ENCODE measurements at places on chromosomes 16 and 17.
A peak's percentile ranks its signal among the peaks of the same experiment; 100 is the strongest.

- no peak for DNase-seq
These were observed 18.8 kb downstream of the ADORA2B start for GRCh38 chr17:15963670-15964110.

- DNase-seq, result peak; percentile 70
These were observed 18.6 kb downstream of the COG7 start for GRCh38 chr16:23434380-23434779.

DNA sequence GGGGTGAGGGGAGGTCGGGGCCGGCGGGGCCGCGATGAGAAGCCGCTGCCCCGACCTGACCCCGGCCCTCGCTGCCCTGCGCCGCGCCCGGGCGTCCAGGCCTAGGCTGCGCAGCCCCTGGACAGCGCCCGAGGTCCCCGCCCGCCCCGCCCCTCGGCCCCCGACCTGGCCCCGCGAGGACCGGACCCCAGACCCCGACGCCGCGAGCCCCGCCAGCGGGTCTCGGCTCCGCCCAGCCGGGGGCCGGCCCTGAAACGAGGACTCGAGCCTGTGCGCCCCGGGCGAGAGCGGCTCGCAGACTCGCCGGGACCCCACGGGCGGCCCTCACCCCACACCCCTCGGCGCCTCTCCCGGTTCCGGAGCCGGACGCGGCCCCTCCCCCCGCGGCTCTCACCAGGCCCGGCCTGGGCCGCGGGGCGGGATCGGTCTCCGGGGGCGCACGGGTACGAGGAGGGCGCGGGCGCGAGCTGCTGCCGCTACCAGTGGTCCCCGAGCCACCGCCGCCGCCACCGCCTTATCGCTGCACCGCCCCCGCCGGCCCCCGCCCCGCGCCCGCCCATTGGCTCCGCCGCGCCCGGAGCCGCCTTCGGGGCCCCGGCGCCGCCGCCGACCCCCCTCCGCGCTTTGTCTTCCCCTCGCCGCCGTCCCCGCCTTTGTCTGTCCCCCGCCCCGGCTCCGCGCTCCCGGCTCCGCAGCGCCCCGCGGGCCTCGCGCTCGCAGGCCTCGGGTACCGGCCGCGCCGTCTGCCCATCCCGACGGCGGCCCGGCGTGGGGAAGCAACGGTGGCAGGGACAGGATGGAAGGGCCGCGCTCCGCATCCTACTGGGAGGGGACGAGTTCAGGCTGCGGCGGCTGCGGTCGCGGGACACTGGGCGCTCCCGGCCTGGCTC is at the start of gene LIMD2:
Gene LIMD2, minus strand, starts transcription at position 488 of the 890 bp plus-strand sequence. CDS start 827 bp downstream, outside the sequence.
- DNase-seq, result peak; percentile 79

- no peak for DNase-seq
These were observed 7.1 kb downstream of the ACE start for GRCh38 chr17:63483655-63484575.

DNA sequence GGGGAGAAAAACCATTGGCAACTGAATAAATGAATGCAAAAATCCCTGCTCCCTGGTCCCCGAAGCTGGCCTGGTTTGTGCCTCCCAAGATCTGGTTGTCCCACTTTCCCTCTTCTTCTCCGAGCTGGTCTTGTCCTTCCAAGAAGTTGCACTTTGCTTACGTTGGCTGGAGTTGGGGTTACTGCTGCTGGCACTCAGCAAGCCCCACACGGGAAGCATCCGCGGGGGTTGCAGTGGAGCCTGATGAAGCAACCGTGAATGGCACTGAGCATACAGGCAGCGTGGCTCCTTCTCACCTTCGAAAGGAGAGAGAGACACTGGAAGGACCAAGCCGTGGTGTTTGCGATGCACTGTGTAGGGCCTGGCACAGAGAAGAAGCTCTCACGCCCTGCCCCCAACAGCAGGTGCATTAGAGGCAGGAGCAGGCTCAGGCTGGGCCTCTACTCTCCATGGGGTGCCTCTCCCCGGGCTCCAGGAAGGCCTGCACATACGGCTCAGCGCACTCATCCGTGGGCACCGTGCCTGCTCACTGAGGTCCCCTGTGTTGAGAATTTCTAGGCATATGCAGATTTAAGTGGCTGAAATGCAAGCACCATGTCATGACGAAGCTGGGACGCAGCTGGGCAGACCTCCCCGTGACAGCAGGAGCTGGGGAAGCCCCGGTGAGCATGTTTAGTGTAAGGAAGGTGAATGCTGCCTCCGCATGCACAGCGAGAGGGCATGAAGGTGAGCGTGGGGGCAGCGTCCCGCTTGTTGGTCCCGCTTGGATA is 12.1 kb downstream of the CA5A start:
- no peak for DNase-seq

DNA sequence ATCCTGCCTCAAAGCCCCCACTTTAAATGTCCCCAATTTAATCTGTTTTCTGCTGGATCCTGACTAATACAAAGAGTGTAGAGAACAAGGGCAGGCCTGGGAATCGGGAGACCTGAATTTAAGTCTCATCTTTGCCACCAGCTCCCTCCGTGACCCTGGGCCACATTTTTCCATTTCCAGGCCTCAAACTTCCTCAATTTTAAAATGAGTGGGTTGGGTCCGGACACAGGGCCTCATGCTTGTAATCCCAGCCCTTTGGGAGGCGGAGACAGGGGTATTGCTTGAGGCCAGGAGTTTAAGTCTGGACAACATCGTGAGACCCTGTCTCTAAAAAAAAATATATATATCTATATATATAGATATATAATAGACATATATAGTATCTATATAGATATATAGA is 61.4 kb downstream of the SRL start:
- DNase-seq, result no peak

- DNase-seq, result no peak
These were observed 27.2 kb upstream of the ST6GALNAC1 start for GRCh38 chr17:76670718-76671122.

DNA sequence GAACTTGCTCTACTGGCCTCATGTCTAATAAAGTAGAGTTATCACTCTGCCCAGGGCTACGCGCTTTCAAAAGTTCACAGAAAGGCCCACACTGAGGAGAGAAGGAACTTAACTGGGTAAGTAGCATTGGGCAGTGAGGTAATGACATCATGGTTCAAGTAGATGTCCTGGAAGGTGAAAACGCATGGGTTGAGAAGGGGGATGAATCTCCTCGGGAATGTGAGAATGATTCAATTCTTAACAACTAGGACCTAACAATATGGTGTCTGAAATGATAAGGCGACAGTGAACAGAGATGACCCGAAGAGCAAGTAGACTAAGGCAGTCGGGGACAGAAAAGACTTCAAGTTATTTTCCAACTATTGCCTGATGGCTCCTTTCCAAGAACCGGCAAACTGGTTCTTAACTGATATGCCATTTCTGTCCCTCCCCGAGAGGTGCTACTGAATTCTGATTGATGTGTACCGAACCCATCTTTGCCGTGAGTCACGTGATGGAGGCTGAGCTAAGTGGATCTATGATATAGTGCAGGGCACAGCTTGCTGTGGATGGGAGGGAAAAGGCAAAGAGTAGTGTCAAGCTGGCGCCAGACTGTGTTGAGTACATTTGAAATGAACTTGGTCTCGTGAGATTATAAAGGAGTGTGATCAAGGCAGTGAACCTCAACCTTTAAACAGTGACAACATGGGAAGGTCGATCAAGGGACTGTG is 44.1 kb downstream of the MARCHF10 start:
- DNase-seq, result no peak

- no peak for DNase-seq
These were observed 19.5 kb downstream of the SOCS3 start for GRCh38 chr17:78340183-78340955.

- peak; percentile 91 for DNase-seq
These were observed 2.9 kb downstream of the RNASEK start for GRCh38 chr17:7014995-7015958.

GRCh38 chr17:57295526-57296023 is 39.3 kb downstream of the MSI2 start:
- DNase-seq, result no peak

GRCh38 chr17:21125862-21126261 is 902 bp upstream of the DHRS7B start:
- DNase-seq, result peak; percentile 57

GRCh38 chr16:5019775-5020174 is 14.0 kb downstream of the NAGPA start:
- DNase-seq, result no peak

DNA sequence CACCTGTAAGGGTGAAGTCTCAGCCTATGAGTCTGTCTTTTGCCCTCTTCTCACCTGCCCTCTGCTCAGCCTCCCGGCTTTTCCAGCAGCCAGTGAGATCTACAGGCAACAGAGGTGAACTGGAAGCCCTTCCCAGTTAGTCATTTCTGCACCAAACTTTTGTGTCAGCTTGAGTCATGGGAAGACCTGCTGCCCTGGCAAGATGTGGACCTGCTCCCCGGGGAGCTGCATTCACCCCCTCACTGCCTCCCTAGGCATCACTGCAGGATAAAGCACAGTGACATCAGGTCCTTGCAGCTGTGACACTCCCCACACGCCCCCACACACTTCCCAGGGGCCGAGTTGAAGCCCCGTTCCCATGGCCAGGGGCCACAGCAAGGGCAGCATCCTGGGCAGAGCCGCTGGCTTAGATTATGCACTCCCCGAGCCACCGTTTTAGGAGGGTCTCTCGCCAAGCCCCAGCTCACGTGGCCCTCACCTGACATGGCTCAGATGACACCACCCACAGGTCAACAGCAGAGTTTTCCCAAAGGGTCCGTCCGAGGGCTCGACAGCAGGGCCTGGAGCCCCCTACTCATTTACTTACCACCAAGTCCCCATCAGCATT is 6.5 kb upstream of the ABR start:
- no peak for DNase-seq

GRCh38 chr17:51142597-51142996 is 10.8 kb upstream of the NME1 start:
- DNase-seq, result no peak

DNA sequence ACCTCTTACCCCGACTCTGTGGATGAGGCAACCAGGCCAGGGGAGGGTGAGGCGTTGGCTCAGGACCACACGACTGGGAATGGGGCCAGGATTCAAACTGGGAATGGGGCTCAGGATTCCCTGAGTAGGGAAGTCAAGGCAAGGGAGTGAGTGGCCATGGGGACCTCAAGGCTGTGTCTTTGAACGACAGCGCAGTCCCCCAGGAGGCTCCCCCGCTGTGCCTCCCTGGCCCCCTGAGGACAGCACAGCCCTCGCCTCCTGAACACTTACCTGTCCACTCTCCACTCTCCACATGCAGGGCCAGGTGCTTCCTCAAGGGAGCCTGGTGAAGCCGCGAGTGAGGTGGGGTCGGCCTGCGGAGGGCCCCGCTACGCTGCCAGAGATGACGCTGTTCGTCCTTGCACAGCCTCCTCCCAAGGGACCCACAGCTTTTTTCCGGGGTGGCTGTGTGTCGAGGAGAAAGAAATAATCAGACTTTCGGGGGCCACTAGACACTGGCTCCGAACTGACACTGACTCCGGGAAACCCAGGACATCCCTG is 6.9 kb downstream of the ZNF469 start:
- DNase-seq, result no peak

DNA sequence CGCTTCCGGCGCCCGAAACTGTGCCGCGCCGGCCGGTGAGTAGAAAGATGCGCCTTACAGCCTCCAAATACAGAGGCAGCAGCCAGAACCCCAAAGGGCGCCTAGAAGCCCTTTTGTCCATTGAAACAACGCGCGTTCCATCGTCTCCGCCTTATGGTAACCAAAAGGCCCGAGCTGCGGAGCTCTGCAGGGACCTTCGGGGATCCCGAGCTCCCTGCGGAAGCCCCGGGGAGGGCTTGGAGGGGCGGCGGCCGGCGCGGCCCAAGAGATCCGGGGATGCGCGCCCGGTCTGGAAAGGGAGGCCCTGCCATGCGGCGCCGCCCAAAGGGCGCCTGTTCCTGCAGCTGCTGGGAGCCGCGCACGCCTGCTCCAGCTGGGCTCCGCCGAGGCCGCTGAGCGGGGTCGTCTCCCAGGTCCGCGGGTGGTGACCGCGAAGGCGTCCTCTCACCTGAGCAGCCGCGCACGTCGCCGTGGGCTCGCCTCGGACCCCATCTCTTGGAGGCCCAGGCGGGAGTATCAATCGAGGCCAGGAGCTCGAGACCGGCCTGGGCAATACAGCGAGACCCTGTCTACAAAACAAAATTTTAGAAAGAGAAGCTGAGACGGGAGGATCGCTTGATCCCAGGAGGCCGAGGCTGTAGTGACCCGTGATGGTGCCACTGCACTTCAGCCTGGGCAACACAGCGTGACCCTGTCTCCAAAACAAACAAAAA is 742 bp upstream of the FBXO31 start:
- no peak for DNase-seq

- peak; percentile 51 for DNase-seq
These were observed 58.5 kb upstream of the CREBBP start for GRCh38 chr16:3938843-3939624.

DNA sequence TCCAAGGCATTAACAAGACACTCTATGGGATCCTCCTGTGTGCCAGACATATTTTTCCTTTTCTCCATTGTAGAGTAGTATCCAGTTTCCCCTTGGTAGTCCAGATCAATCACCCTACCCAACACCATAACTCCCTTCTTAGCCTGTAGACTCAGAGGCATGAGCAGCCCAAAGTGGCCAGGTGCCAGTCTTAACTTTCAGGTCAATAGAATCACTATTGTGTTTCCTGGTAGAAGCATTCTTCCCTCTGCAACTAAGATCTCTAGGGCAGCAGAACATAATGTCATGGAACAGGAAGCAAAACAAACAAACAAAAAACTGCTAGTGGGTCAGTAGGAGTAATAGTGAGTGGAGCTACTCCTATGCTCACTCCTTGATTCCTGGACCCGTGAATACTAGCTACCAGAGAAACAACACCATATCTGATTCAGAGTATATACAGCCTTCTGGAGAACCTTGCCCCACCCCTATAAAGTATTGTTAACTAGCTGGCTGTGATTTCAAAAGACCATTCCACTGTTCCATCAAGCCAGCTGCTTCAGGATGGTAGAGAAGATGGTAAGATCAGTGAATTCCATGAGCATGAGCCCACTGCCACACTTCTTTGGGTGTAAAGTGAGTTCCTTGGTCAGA is 11.2 kb upstream of the CLEC19A start:
- no peak for DNase-seq

- DNase-seq, result no peak
These were observed 16.9 kb upstream of the ITGA3 start for GRCh38 chr17:50039058-50039457.

- DNase-seq, result no peak
These were observed at the start of gene NECAB2 for GRCh38 chr16:83967838-83968305. NECAB2 (plus strand) TSS chr16:83968244; CDS start chr16:83968649, 405 bp downstream.

GRCh38 chr17:80963812-80964543 is 27.7 kb upstream of the CHMP6 start:
- DNase-seq, result no peak

DNA sequence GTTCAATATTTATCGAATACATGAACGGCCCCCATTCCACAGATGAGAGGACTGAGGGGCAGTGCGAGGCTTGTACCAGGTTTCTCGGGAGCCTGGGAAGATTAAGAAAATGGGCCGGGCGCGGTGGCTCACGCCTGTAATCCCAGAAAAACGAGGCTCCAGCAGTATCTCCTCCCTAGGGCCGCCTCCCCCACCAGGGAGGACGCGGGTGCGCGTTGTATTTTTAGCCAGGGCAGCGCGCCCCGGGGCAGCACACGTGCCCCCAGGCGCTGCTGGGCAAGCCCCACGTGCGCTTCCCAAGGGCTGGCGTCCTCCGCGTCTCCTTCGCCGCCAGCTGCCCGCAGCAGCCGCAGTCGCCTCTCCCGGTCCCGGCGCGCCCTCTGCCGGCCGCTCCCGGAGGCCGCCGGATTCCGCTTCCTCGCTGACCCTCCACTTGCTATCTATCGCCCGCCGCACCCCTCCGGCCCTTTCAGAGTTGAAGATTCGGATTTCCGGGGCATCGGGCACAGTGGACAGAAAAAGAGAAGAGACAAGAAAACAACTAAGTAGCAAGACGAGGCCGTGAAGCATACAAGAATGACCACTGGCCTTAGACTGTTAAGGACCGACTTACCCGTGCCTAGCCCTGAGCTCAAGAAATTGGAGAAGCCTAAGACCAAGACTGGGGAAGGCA is 1.9 kb upstream of the YBX2 start:
- DNase-seq, result peak; percentile 74

All from activated CD4-positive, alpha-beta T cell treated with anti-CD3 and anti-CD28 coated beads, Interleukin-2, amount 50 U/mL, for 16 hours (primary cell).